ENCODE measurements at places on chromosomes 7 and 10.

- DNase-seq: no peak
Measured at GRCh38 chr7:41640487-41640886, 62.4 kb downstream of the INHBA start.

DNA sequence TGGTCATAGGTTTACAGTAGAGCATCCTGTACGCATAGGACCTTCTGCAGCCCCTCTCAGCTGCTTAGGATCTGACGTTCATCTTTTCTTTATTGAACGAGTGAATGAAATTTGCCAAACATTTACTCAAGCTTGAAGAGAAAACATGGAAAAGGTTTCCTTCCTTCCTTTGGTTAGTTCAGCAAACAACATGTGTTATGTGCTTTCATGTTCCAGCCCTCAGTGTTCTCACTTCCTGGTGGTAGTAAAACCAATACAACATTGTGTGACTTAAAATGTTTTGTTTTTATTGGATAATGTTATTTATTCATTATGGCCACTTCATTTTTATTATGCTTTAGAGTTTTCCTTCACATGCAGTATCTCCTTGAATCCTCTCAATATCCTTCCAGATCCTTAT, 1.4 kb upstream of the CDCA7L start:
- DNase-seq: no peak

GRCh38 chr7:114889646-114890285, 32.1 kb upstream of the MDFIC start:
- no peak for DNase-seq

DNA sequence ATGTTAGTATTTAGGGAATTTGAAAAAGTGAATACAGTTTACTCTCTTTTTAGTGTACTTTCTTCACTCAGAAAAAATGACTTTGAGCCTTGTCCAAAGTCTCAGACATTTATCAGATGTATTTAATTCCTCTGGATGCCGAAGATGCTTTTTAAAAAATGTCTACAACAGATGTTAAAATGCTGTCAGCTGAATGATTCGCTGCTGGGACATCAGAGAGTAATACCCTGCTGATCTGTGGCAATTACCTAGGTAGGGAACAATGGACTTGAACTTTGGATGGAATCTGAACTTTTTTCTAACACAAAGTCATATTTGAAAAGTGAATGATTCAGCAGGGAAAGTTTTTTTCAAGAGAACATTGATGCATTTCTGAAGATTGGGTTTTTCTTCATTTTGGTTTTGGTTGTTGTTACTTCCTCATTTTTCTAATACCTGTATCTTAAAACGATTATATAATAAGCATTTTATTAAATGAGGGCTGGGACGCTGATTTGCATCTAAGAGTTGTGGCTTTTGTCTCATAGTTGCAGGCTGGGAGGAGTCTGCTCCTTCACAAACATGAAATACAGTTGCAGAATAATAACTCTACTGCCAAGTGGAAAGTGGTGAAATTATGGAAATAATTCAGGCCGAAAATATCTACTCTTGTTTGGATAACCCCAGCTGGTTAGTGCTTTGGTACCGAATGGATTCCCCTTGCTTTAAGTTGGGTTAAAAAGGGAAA, 98.0 kb downstream of the SPAG6 start:
- DNase-seq: no peak

- DNase-seq: no peak
Measured at GRCh38 chr10:123639131-123639530, 27.0 kb upstream of the GPR26 start.

- no peak for DNase-seq
Measured at GRCh38 chr7:87116315-87116714, 35.9 kb upstream of the DMTF1 start.

DNA sequence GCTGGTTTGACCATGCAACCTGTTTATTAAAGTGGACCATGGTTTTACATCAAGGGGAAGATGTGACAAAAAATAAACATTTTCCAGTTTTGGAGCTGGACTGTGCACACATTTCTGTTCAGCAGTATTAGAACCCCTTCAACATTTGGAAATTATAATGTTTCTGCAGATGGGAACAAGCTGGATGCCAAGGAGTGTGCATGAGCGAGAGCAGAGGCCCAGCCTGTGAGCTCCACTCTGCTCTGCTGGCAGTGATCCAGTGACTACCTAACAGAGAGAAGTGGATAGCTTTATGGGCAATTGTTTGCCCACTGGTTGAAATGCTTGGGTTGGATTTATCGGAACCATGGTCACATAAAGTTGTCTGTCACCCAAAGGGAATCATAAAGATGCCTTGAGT, 456.7 kb downstream of the NRG3 start:
- DNase-seq: no peak

DNA sequence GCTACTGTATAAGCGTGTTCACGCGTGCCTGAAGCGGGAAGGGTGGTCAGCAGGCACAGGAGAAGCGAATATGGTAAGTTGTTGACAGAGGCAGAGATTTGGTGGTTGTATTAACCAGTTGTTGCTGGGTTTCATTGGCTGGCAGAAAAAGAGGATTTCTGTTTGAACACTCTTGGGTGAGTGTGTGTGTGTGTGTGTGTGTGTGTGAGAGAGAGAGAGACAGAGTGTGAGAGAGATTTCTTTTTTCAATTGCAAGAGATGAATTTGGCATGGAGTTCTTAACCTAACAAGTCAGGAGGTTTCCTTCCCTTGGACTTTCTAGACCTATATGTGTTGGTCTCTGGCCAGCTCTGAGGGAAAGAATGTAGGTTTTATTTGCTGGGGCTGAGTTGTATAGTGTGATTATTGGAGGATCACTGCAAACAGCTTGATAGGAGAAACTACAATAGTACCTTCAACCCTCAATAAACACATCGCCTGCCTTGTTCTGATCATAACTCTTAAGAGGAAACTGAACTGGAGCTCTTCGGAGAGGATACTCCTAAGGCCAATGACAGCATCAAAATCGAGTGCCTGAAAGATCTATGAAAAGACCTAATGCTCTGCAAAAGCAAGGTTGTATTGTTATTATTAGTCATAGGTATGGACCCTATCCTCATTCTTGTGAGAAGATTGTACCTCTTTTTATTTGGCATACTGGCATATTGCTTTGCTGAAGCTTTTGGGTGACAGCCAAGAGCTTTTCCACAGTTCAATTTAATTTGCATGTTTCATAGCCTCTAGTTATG, 1.2 kb downstream of the MCU start:
- no peak for DNase-seq

GRCh38 chr7:69736126-69736810, 138.0 kb downstream of the AUTS2 start:
- no peak for DNase-seq

GRCh38 chr7:102073931-102074880, 212.5 kb upstream of the SH2B2 start:
- DNase-seq: no peak

GRCh38 chr7:44846816-44847508, 925 bp downstream of the H2AZ2 start:
- no peak for DNase-seq

DNA sequence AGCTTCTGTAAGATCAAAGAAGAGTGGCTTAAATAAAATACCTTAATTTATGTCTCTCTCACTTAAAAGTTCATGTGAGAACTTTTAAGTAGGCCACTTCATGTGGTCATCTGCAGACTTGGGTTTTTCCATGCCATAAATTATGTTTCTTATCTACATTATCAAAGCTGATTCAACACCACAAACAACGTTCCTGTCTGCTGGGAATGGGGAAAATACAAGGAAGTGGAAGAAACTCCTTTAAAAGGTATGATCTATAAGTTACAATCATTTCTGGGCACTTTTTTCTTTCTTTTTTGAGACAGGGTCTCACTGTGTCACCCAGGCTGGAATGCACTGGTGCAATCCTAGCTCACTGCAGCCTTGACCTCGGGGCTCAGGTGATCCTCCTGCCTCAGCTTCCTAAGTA, 16.9 kb upstream of the OTUD1 start:
- no peak for DNase-seq

DNA sequence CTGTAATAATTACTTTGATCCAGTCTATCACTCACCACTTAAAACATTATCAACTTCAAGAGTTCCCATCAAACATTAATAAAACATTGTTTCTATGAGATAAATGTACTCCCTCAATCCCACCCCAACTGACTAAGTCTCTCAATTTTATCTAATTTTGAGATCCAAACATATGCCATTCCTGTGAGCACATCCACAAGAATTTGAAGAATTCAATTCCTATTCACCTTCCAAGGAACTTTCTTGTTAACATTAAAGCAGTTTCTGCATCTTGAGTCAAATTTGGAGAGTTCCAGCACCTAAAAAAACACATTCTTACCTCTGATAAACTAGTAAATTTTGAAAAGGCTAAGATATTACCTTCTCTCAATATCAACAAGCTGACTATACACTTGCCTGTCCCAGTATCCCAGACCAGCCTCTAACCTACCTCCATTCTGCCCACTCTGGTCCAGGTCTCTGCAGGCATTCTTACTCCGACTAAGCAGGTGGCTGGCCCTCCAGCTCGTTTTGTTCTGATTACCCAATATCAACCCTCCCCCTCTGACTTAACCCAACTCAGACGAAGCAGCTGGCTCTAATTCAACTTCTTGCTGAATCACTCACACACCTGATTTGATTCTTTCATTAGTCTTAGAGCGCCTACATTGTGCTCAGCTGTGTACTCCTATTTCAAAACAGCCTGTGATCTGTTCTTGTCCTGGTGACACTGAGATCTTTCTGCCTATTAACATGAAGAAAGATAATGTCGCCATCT, 275.2 kb downstream of the IPMK start:
- no peak for DNase-seq

DNA sequence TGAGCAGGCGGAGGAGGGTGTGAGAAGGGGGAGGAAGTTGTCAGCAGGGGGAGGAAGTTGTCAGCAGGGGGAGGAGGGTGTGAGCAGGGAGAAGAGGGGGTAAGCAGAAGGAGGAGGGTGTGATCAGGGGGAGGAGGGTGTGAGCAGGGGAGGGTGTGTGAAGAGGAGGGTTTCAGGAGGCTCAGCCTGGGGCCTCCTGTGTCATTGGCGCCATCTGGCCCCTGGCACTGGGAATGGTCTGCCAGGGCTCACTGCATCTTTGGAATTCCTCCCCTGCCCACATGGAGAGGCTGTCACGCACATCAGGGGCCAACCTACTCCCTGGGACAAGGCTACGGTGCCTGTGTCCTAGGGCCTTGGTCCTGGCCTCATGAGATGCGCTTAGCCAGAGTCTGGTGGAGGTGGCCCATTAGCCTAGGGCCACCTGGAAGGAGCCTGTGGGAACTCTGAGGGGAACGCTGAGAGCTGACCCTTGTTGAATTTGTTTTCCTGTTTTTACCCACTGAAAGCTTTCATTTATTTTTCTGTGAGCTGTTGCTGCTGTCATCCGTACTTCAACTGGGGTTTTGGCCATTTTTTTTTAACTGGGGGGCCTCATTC, 18.0 kb downstream of the CAMK2B start:
- no peak for DNase-seq

GRCh38 chr10:10326116-10326515, 691.6 kb upstream of the CELF2 start:
- DNase-seq: no peak

GRCh38 chr10:33178026-33178755, 156.3 kb downstream of the NRP1 start:
- no peak for DNase-seq

DNA sequence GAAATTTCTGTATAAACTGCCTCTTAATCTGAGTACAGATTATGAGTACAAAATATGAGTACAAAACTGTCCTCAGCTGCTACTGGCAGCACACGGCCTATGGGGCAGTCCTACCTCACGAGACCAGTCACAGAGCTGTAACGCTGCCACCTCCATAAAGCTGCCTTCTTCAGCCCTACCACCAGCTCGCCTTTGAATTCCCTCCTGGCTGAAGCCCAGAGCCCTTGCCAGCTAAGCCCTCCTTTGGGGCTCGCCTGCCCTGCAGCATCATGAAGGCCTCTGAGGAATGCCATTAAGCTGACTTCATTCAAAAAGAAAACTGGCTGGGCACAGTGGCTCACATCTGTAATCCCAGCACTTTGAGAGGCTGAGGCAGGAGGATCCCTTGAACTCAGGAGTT, 180.0 kb upstream of the SH2B2 start:
- no peak for DNase-seq

DNA sequence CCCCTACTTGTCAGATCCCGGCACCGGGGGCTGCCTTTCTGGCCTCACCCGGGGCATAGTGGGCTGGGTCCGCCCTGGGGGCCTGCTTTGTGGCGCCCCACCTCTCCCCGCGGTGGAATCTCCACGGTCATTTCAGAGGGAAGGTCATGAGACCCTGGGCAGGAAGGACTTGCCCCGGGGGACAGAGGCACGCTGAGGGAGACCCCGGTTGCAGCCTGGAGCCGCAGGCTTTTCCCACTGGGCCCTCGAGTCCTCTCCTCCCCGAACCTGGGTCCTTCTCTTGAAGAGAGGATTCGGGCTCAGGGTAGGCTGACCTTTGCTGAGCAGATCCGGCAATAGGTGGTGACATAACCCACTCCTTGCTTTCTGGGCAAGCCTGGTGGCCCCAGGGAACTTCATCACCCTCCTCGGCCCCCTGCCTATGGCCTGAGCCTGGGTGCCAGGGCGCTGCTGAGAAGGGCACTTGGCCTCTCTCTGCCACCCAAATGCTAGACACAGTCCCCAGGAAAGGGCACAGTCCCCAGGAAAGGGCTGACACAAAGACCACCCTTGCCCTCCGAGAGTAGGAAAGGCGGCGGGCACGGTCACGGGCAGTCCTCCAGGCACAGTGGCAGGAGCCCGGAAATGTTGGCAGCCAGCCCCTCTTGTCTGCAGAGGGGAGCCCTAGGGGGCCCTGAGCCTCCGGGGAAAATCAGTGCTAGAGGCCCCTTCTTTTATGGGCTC, 36.2 kb downstream of the FKBP6 start:
- DNase-seq: no peak

GRCh38 chr10:111739125-111739873, 444.3 kb downstream of the GPAM start:
- no peak for DNase-seq

DNA sequence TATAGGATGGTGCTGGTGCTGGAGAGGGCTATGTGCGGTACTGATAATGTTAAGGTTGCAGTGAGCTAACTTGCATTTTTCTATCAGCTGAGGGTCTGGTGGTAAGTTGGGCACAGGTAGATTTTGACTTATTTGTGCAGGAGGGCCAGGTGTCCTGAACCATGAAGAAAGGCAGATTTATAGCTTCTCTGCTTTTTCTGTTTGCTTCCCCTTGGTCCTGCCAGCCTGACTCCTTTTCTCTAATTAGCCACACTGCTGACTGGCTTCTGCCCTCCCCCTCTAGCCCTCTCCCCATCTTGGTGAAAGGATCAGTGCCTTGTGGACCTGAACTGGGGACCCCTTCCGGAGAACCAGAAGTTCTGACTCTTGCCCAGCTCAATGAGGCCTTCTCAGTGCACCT, 40.8 kb upstream of the STEAP4 start:
- no peak for DNase-seq

- DNase-seq: no peak
Measured at GRCh38 chr10:47452495-47453140, 31.3 kb downstream of the ANXA8 start.

DNA sequence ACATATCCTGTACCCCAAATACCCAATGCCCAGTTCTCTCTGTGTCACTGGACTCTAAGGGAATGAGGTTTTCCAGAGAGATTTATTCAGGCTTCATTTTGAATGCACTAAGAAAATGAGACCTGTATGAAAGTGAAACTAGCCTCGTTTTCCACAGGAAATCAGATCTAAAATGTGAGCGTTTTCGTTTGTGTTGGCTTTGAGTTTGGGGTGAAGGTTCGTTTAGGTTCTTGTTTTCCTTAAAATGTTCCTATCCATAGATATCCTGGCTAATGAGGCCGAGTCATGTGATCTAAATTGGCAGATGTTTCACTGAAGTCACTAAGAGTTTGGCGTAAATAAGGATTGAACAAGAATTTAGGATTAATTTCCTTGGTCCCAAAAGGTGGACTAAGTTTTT, 90.9 kb upstream of the BMPER start:
- DNase-seq: no peak
